ENCODE measurements at places on chromosomes 7 and 10.
A peak's percentile ranks its signal among the peaks of the same experiment; 100 is the strongest.

DNA sequence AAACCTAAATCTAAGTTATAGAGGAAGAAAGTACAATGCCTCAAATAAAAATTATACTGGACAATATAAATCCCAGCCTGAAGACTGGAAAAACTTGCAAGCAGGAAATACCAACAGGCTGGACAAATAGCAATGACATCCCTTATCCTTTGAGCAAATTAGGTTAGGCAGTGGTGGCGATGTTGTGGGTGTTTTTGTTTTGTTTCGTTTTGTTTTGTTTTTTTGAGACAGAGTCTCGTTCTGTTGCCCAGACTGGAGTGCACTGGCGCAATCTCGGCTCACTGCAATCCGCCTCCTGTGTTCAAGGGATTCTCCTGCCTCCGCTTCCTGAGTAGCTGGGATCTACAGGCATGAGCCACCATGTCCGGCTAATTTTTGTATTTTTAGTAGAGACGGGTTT, 57.3 kb upstream of the TES start:
- no peak for ATAC-seq

GRCh38 chr7:38699471-38699870, 68.3 kb upstream of the AMPH start:
- ATAC-seq, result no peak

DNA sequence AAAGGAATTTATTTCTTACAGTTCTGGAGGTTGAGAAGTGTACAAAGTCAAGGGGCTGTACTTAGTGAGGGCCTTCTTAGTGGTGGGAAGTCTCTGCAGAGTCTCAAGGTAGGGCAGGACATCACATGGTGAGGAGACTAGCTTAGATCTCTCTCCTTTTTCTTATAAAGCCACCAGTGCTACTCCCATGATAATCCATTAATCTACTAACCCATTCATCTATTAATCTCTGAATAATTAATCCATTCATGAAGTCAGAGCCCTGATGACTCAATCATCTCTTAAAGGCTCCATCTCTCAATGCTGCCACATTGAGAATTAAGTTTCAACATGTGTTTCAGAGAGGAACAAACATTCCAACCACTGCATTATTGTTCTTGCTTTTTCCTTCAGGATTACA, 64.4 kb upstream of the CSTF2T start:
- no peak for ATAC-seq

- no peak for ATAC-seq
Measured at GRCh38 chr10:110609605-110610004, 34.5 kb upstream of the RBM20 start.

DNA sequence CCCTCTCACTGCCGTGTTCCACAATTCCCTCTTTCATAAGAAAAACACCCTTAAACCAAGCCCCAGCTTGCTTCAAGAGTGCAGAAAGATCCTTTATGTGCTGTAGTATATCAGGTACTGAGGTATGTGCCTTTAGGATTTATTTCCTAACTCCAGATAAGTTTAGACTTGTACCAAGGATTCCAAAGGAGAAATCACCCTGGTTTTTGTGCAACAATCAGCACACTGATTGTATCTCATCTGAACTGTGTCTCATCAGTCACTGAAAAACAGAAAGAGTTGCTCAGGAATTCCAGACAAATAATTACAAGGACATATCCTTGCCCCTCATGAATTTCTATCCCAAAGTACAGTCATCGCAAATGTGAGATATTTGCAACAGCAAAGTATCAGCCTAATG, 77.2 kb upstream of the PTPRZ1 start:
- no peak for ATAC-seq

- no peak for ATAC-seq
Measured at GRCh38 chr10:123348691-123349572, 194.7 kb downstream of the BUB3 start.

- ATAC-seq, result no peak
Measured at GRCh38 chr7:139127648-139128047, 18.1 kb upstream of the ZC3HAV1 start.

- ATAC-seq, result no peak
Measured at GRCh38 chr10:33632432-33632831, 298.0 kb upstream of the NRP1 start.

DNA sequence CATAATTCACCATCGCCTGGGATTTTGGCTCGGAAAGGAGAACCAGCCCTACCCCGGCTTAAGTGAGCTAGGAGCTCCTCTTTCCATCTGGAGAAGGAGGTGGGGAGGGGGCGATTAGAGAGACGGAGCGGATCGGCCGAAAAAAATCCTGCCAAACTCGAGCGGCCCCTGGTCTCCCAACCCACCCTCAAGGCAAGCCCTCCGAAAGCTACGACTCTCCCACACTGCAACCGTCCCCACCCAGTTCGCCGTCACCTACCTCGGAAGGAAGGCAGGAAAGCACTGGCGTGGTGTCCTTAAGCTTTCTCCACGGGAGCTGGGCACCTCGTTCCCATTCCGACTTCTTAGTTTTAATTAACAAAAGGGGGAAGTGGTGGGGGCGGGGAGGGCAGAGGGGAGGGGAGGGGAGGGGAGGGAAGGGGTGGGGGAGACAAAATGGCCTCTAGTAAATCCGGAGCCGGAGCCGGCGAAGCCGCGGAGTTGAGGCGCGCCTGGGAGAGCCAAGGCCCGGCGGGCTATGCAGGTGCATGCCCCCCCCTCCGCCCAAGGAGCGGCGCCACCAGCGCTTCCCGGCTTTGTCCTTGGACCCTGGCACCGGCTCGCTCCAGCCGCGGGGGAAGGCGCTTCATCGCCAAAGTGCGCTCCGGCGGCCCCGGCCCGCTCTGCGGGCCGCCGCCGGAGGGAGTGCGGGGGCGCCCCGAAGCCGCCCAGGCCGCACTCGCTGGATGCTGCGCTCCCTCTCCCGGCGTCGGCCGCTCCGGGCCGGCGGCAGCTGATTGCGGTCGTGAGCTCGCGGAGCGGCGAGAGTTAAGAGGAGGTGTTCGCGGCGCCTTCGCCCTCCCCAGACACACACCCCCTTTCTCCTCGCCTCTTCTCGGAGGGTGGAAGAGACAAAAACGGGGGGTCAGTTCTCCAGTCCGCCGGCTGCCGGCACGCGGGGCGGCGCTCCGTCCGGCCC, at the start of gene LRRC4:
LRRC4 (minus strand) TSS at position 784 of the 958 bp plus-strand sequence. CDS start 797 bp downstream, outside the sequence.
- peak; percentile 46 for ATAC-seq

- ATAC-seq, result no peak
Measured at GRCh38 chr7:83326223-83326622, 163.5 kb upstream of the PCLO start.

GRCh38 chr7:43557831-43558495, 24.9 kb upstream of the STK17A start:
- ATAC-seq, result no peak

GRCh38 chr10:21424459-21424861, 101.0 kb downstream of the SKIDA1 start:
- no peak for ATAC-seq

GRCh38 chr10:124319926-124320391, 98.8 kb downstream of the OAT start:
- ATAC-seq, result no peak

- no peak for ATAC-seq
Measured at GRCh38 chr7:142685877-142686508, 63.3 kb upstream of the PRSS1 start.

GRCh38 chr7:55020466-55020871, 1.7 kb downstream of the EGFR start:
- no peak for ATAC-seq

All from activated T-helper 17 cell treated with anti-CD3 and anti-CD28 coated beads, Interleukin-2, amount 50 U/mL, for 72 hours (primary cell).